ENCODE measurements at places on chromosomes 7 and 10. TPM values are rescaled to one million over a fixed set of nuclear protein-coding genes. Genes with fewer than 3 reads are reported as not detected.
A peak's percentile ranks its signal among the peaks of the same experiment; 100 is the strongest.

- no peak for DNase-seq
Measured at GRCh38 chr7:130473289-130473688, 18.6 kb upstream of the MEST start.

- no peak for DNase-seq
Measured at GRCh38 chr10:13834581-13835286, 248.0 kb downstream of the PRPF18 start.

GRCh38 chr10:91296471-91296870, 76.0 kb downstream of the PCGF5 start:
- DNase-seq = no peak

The STAMBPL1 gene
- 1.9 TPM for polyA plus RNA-seq

DNA sequence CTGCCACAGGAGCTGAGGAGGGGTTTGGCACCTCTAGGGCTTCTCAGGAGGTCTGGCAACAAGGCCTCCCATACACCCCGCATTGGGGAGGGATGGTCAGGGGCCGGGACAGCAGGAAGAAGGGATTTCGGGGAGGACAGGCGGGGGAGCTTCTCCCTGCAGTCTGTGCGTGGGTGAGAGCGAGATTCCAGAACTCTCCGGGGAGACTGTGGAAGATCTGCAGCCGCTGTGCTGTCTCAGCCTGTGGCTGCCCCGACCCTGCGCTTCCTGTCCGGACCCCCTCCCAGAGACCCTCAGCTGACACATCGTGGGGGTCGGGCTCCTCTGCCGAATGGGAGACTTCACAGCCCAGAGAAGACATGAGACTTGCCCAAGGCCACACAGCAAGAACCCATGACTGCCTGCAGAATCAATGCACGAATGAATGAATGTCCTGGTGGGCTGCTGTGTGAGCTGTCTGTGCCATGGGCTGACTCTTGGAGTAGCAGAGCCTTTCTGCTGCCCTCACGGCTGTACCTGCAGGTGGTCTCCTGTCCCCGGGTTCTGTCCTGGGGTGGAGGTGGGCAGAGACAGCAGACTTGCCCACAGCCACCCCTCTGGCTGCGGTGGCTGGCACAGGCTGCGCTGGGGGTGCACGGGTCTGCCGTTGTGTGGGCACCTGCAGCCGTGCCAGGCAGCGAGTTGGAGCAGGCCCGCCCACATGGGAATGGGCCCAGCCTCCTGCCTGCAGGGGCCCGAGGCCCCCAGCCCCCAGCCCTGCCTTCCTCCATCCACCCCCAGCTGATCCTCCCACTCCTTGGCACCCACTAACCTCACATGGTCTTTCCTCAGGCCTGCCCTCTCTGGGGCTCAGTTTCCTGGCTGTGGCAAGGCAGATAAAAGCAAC, 16.3 kb upstream of the LFNG start:
- no peak for DNase-seq

DNA sequence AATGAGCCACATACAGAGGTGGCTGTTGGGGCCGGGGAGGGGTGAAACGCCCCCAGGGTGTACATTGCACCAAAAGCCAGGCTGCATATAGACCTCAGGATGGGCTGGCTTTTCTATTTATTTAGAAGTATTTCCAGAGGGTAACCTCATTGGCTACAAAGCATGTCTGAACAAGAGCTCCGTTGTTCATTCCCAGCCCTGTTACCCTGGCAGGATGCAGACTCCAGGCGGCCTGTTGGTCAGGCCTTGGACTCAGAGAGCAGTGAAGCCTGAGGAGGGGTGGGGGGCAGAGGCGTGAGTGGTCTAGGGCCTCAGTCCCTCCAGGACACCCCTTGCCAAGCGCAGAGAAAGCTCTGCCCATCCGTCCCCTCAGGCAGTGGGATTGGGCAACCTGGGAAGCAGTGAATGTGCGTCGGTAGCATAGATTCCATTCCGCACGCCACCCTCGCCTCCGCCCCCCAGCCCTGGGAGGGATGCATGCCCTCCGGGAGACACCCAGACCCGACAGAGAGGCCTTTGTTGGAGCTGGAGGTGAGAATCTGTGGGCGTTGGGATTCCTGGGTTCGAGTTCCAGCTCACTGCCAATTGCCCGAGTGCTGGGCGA, 41.9 kb downstream of the TCF7L2 start:
- no peak for DNase-seq

The TUBAL3 gene
- 0.45 TPM for polyA plus RNA-seq

GRCh38 chr7:63233881-63234280, 764.8 kb upstream of the ZNF722 start:
- DNase-seq = no peak

DNA sequence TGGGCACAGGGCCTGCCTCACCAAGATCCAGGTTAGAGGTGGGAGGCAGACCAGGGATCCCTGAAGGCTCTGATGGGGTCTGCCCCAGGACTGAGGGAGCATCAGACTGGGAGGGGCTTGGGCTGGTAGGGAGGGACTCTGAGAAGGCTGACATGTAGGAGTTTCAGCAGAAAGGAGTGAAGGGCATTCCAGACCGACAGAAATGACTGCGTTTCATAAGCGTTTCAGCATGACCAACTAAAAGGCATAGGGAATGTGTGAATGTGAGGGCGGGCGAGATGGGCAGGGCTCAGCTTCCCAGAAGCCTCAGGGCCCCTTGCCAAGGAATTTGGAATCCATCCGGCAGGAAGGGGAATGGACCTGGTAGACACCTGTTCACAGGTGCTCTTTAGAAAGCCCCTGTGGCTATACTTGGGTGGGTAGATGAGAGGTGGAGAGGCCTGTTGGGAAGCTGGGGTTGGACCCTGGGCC, 24.9 kb upstream of the SLC29A3 start:
- no peak for DNase-seq

GRCh38 chr7:882336-883035, 6.1 kb downstream of the GET4 start:
- no peak for DNase-seq

The OPALIN gene
- polyA plus RNA-seq = not detected

The MOGAT3 gene
- 0.96 TPM for polyA plus RNA-seq

GRCh38 chr10:58511765-58512490, 744 bp upstream of the BICC1 start:
- DNase-seq = no peak

DNA sequence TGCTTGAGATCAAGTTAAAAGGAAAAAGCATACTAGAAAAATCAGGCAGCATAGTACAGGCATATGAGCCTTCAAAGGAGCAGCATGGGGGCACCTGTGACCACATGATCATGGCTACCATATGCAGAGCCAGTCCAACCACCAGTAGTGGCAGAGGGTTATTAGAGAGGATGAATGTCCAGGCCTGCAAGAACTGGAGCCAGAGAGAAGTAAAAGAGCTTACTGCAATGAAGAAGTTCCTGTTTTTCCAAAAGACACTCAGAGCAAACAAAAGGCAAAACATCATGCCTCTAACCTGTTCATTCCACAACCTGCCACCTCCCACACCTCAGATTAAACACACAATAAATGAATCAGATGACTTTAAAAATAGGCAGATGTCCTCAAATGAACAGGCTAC, 99.6 kb upstream of the NAMPT start:
- DNase-seq = no peak

The GPC2 gene
- 6.3 TPM for polyA plus RNA-seq

GRCh38 chr10:102234888-102235597, 6.3 kb downstream of the PITX3 start:
- DNase-seq = no peak

GRCh38 chr7:12567015-12567414, 3.5 kb upstream of the SCIN start:
- no peak for DNase-seq

GRCh38 chr7:5225616-5226290, 35.7 kb downstream of the WIPI2 start:
- DNase-seq = no peak

The TFAM gene
- polyA plus RNA-seq = 78.3 TPM

DNA sequence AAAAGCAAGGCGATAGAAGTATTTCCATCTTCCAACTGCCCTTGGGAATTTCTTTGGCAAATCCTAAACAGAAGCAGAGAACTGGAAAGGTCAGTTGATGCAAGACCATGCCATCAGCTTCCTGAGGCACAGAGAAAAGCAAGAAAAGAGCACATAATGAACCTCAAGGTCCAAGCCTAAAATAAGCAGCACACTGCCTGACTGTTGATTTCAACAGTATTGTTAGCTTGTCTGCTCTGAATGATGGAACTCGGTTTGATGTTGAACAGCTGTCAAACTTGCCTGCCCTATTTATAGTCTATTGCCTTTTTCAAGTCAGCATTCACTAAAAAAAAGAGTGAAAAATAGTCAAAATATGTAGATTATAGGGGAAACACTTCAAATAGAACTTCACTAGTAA, 1192.0 kb upstream of the PHF14 start:
- no peak for DNase-seq

- DNase-seq = no peak
Measured at GRCh38 chr7:114070246-114070645, 151.4 kb upstream of the PPP1R3A start.

DNA sequence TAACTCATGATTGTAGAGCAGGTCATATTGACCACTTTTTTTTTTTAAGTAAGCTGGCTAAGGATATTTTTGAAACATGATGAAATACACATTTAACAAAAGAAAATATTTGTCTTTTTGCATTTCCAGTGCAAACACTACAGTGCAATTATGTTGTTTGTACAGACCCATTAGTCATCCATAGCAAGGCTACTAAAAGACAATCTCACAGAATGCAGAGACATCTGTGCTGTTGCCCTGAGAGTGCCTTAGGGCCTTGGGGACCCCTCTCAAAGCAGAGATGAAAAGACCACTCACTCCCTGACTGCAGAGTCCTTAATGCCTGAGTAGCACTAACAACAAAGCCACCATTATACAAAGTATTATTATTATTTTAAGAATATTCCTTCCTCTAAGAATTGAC, 104.5 kb downstream of the NRCAM start:
- no peak for DNase-seq

- DNase-seq = no peak
Measured at GRCh38 chr10:34743814-34744213, 71.3 kb downstream of the PARD3 start.

GRCh38 chr7:16559497-16560179, 33.0 kb downstream of the LRRC72 start:
- DNase-seq = no peak

- peak; percentile 56 for DNase-seq
Measured at GRCh38 chr7:149742075-149742701, 31.2 kb downstream of the ZNF467 start.

The TLX1 gene
- 0.06 TPM for polyA plus RNA-seq

DNA sequence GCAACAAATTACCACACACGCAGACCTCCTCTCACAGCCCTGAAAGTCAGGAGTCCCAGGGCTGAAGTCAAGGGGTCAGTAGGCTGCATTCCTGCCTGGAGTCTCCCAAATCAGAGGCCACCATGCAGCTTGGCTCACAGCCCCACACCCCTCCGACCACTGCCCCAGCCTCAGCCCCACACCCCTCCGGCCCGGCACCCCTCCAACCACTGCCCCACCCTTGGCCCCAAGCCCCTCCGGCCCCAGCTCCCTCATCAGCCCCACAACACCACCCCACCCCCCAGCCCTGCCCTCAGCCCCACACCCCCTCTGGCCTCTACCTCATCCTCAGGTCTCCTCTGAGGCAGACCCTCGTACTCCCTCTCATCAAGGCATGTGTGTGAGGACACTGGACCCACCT, 85.7 kb downstream of the DIP2C start:
- DNase-seq = no peak

GRCh38 chr10:114767101-114767985, 54.2 kb upstream of the FHIP2A start:
- no peak for DNase-seq

DNA sequence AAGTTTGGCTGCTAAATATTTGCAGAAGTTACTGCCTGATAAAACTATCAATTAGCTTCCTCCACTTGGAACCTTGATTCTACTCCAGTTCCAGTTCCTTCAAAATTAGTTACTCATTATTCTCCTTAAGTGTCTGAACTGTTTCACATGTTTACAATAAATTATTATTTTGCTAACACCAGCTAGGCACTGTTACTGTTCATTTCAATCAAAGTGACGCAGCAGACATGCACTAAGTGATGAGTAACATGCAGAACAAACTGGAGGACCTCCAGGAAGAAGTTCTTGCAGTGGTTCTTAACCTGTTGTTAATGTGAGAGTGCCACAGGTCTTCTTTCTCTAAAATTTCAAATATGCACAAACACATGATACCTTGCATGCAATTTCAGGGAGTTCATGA, 491.8 kb upstream of the SEMA3A start:
- no peak for DNase-seq

GRCh38 chr7:39744620-39745019, 121.2 kb downstream of the RALA start:
- no peak for DNase-seq

DNA sequence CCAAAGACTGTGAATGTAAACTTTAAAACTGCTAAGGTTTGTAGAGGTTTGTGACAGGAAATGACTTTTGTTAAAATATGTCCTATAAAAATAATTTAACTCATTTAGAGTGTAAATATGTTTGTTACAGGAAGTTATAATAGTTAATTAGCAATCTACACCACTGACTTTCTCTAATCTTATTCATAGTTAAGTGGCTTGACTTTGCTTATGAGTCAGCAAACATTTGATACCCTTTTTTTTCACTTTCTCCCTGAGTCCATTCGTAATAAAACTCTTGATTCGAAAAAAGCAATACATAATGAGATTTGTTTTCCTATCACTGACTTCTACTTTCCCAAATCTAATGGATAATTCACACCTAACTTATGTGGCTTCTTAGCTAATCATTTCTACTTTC, 317.7 kb upstream of the SEMA3C start:
- no peak for DNase-seq

GRCh38 chr7:101299511-101300464, 21.8 kb downstream of the IFT22 start:
- no peak for DNase-seq

- DNase-seq = no peak
Measured at GRCh38 chr10:132205650-132206376, 19.1 kb downstream of the DPYSL4 start.

The TDRD1 gene
- not detected for polyA plus RNA-seq

- no peak for DNase-seq
Measured at GRCh38 chr7:112022128-112022527, 184.1 kb downstream of the DOCK4 start.

The DGKB gene
- polyA plus RNA-seq = 2.5 TPM

DNA sequence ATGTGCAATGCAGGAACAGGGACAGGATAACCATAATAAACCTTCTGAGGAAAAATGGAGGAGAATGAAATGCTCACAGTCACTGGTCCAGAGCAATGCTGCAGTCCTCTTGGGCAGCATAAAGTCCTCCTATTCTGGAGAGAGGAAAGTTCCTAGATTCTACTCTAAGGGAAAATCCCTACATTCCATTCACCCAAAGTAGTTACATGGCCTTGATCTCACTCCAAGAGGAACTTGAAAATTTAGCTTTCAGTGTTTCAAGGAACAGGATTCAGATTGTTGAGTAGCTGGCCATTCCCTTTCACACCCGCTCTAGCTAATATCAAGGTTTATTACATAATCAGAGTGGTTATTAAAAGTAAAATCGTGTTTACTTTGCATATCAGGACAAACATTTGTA, 168.3 kb downstream of the CHRM2 start:
- DNase-seq = no peak
